ENCODE measurements at places on chromosomes 6 and 20.
A peak's percentile ranks its signal among the peaks of the same experiment; 100 is the strongest.

DNA sequence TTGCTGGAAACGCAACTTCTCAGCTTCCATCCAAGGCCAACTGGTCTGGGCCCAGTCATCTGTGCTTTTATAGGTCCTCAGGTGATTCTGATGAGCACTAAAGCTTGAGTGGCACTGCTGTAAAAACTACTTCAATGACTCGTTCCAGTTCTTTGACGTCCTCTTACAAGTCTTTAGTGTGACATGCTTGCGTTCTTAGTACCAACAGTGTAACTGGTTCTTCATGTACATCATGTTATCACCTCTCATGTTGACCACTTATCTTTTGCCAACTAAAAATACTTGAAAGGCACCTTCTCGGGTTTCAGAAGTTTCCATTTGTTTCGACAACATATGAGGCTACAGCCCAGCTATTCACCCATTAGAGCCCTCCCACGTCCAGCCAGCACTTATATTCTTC lies 468.9 kb downstream of the PRKN start:
- no peak for DNase-seq

GRCh38 chr6:36248980-36249379 lies 20.9 kb upstream of the PNPLA1 start:
- DNase-seq = no peak

- DNase-seq = peak; percentile 87
These were observed 1.3 kb downstream of the HMGA1 start for GRCh38 chr6:34237722-34238584.

GRCh38 chr6:28488916-28489365 lies 26.7 kb downstream of the GPX6 start:
- DNase-seq = no peak

DNA sequence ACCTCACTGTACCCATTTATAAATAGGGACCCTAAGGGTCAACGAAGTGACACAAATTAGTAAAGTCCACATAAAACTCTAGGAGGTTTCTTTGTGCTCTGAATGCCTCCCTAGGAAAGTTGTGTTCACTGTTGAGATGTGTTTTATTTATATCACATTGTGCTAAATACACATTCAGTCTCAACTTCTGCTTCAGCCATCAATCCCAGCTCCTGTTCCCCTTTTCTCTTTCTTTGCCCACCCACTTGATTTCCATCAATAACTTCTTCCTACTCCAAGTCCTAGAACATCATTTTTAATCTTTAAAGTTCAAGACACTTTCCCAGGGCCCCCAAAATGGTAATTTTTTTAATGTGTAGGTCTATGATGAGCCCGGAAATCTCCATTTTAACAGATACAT lies 208.3 kb upstream of the RAB32 start:
- DNase-seq = no peak

GRCh38 chr6:81553216-81553615 lies 199.3 kb downstream of the TENT5A start:
- DNase-seq = no peak

DNA sequence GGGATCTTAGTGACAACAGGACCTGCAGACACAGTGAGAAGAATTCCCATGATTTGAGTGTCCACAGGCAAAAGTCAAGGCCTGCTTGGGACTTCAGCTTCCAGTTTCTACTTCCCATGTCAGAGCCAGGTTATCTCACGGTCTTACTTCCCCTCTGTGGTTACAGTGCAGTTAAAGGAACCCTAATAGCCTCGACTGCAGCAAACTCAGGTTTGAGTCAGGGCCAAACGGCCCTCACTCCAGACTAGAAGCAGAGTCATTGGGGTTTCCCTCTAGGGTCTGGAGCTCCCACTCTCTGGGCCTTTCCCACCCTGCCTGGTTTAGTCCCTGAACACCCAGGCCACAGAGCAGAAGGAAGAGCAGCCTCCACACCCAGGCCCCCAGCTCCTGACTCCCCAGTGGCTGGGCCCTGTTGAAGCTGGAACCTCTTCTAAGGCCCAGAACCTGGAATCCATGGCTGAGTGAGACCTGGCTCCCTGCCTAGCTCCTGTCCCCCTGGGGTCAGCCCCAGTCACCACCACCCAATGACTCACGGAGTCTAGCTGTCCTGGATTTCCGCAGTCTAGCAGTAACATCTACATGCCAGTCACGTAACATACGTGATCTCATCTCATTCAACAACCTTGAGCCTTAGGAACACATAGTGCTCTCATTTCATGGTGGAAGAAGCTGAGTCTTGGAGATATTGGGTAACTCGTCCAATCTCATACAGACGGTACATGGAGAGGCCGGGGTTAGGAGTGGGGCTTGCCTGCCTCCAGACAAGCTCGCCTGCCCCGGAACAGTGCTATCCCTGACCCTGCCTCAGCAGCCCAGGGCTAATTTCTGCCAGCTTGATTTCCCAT lies 9.2 kb upstream of the GHRH start:
- no peak for DNase-seq

DNA sequence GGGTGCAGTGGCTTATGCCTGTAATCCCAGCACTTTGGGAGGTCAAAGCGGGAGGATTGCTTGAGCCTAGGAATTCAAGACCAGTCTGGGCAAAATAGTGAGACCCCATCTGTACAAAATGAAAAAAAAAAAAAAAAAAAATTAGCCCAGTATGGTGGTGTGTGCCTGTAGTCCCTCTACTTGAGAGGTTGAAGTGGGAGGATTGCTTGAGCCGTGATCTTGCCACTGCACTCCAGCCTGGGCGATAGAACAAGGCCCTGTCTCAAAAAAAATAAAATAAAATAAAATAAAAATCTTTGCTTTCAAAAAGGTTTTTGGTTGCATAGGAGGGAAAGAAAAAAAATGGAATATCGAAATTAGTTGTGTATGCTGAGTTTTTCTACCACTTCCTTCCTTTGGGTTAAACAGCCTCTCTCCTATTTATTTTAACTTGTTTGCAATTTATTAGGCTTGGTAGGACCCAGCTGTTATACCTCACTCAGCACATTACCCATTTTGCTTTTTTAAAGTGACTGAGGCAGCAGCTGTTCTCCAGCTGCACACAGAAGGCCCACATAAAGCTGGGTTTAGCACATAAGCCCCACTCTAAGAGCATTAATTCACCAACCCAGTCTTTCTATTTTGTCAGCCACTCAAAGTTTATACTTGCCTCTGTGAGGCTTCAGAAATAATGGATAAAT lies 152.3 kb downstream of the ZFAND3 start:
- peak; percentile 45 for DNase-seq

GRCh38 chr6:144063246-144063743 lies 32.1 kb downstream of the SF3B5 start:
- DNase-seq = no peak

- no peak for DNase-seq
These were observed 853.0 kb upstream of the EPHA7 start for GRCh38 chr6:94272327-94272726.

- no peak for DNase-seq
These were observed 13.8 kb downstream of the TBPL1 start for GRCh38 chr6:133966654-133967329.

- DNase-seq = no peak
These were observed 56.2 kb downstream of the SLC22A2 start for GRCh38 chr6:160202411-160202810.

DNA sequence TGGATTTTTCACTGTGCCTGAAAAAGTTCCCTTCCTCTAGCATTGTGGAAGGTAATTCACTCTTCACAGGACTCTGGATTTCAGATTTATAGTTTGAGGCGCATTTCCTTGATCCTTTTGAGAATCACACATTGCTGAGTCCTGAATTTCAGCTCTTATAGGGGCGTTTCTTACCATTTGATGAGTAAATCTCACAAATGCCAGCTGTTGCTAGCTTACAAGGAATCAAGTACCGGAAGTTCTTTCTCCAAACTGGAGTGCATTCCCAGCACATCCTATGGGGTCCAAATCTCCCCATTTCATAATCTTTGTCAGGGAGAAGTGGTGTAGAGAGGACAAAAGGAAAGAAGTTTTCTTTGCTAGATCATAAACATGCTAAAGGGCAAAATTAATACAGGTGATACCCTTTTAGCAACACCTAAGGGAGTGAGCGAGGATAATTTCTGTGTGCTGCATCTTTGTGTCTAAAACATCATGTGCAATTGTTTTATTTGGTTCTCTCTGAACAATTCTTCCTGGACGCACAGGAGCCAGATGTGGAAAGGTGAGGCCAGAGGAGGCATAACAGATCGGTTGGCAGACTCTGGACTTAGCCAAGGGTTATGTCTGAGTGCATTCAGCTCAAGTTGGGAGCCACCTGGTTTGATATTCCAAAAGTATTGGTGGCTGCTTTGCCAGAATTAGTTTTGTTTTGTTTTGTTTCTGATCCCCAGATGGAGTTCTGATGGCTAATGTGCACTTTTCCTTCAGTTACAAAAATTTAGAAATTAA lies 37.4 kb upstream of the EYA2 start:
- DNase-seq = no peak

- DNase-seq = no peak
These were observed 20.6 kb downstream of the TMEM242 start for GRCh38 chr6:157302736-157303135.

- no peak for DNase-seq
These were observed 1.8 kb upstream of the CTSZ start for GRCh38 chr20:59008715-59009336.

GRCh38 chr6:67883500-67884366 lies 751.3 kb upstream of the ADGRB3 start:
- no peak for DNase-seq

DNA sequence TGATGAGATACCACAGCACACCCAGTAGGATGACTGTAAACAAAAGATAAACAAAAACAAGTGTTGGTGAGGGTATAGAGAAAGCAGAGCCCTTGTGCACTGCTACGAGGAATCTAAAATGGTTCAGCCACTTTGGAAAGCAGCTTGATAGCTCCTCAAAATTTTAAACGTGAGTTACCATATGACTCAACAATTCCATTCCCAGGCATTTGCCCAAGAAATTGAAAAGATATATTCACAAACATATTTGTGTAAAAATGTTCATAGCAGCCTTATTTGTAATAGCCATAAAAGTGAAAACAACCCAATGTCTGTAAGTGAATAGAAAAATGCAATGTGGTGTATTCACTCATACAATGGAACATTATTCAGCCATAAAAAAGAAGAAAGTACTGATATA lies 141.0 kb upstream of the BTBD3 start:
- no peak for DNase-seq

DNA sequence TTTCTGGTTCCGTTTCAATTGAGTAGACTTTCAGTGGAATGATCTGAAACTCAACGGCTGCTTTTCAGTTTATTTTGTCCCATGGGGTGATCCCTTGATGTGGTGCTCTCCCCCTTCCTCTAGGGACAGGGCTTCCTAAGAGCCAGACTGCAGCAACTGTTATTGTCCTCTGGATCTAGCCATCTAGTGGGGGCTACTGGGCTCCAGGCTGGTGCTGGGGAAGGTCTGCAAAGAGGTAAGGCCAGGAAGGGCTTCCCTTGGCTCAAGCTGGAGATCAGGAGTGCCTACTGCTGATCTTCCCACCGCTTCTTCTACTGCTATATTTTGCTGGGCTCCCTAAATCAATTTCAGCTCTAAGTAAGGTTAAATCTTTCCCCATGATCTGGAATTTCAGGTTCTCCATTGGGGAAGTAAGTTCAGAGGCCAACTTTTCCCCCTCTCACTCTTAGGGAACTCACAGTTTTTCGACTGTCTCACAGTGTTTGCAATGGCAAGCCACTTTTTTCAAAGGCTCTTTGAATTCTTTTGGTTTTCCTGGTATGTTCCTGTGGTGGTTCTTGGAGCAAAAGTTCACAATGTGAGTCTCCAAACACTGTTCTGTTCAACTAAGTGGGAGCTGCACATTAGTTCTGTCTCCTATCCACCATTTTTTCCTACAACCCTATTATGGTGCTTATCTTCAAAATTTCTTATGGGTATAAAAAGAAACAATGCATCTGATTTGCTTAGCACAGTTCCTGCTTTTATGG lies 286.2 kb upstream of the EXOC2 start:
- DNase-seq = no peak

GRCh38 chr6:139882977-139883728 lies 508.7 kb upstream of the CITED2 start:
- DNase-seq = no peak

GRCh38 chr20:22768266-22769178 lies 184.2 kb upstream of the FOXA2 start:
- no peak for DNase-seq

GRCh38 chr20:58023781-58024180 lies 204.7 kb downstream of the ANKRD60 start:
- no peak for DNase-seq

- DNase-seq = peak; percentile 60
These were observed 223.8 kb downstream of the NRN1 start for GRCh38 chr6:5782783-5783547.

GRCh38 chr20:50305636-50306477 lies 115.2 kb downstream of the CEBPB start:
- DNase-seq = no peak

GRCh38 chr6:4169028-4169789 lies 33.8 kb upstream of the ECI2 start:
- no peak for DNase-seq

DNA sequence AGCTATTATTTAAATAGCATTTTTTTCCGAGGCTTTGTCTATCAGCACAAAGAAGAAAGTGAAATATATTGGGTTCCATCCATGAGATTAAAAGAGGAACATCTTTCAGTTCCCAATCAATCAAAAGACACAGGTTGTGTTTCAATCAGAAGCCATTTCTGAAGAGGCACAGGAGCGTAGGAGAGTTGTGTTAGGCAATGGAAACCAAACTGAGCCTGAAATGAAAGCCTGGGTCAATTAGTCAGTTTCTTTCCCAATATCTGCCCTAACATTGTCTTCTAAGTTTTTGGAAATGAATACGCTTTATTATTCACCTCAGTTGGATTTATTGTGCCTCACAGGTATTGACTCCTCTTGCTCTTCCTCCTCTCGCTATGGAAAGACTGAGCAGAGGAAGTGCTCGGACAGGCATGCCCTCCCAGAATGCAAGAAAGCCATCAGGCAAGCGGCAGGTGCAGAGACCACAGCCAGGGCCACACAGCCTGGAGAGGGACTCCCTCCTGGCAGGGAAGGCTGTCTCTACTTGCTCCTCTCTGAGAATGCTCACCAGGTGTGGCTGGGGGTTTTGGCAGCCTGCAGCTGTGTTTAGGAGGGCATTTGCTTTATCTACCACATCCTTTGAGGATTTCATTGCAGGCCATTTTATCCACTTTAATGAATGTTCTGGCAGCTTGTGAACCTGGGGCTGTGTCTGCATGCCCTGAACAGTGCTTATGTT lies 100.8 kb upstream of the NEDD9 start:
- DNase-seq = no peak

DNA sequence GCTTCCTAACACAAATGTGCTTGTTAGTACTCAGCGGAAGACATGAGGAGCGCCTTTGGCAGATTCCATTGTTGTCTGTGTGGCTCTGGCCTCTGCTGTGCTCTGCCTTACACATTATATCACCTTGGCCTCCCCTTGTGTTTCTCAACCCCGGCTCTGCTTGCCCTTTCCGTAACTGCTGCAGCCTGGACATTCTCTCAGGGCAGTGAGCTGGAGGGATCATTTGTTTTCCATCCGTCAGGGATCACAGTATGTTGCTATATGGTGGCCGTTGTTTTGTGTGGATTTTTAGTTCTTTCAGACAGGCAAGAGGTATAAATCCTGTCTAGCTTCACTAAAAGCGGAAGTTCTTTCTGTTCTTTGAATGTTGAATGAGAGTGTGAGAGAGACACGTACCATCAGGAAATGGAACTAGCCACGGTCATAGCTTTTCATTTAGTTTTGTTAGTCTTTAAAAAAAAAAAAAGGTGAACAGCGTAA lies 175.1 kb downstream of the JARID2 start:
- no peak for DNase-seq

GRCh38 chr20:52572687-52573086 lies 381.1 kb upstream of the ZFP64 start:
- DNase-seq = no peak

GRCh38 chr6:154367839-154368695 lies 11.5 kb upstream of the IPCEF1 start:
- no peak for DNase-seq
